ENCODE measurements at places on chromosomes 3 and 15.

DNA sequence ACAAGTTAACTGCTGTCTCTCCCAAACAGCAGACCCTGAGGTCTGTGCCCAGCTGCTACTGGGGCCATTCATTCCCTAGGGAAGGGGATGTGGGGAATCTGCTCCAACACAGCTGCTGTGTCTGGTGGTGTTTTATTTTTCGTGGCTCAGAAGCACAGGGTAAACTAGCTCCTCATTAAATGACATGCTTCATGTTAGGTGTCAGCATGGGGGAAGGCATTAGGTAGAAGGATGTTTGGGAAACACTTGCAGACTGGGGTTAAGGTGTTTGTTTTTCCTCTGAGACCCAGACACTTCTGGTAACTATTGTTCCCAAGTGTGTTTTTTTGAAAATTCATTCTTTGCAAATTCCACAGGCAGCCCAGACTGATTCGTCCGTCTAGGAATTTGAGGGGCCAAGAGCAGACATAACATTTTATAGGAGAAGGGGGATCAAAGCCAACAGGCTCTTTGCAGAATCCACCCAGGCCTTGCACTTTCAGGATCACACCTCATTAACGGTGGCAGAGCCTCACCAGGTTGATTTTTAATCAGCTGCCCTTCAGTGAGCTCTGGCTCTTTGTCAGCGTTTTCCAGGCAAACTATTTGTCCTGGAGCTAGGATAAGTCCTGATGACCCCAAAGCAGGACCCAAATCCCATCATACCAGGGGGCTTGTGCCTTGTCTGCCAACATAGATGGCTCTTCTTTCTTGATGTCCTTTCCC lies 65.4 kb upstream of the ITGA11 start:
- no peak for DNase-seq

- peak; percentile 76 for DNase-seq
Measured at GRCh38 chr3:48609088-48610005, at the start of gene UQCRC1. UQCRC1 (minus strand) TSS chr3:48609646; CDS start chr3:48609620, 26 bp downstream.

GRCh38 chr15:90674476-90674875 lies 42.7 kb upstream of the BLM start:
- DNase-seq, result no peak

GRCh38 chr3:38644662-38645053 lies 4.8 kb downstream of the SCN5A start:
- no peak for DNase-seq

DNA sequence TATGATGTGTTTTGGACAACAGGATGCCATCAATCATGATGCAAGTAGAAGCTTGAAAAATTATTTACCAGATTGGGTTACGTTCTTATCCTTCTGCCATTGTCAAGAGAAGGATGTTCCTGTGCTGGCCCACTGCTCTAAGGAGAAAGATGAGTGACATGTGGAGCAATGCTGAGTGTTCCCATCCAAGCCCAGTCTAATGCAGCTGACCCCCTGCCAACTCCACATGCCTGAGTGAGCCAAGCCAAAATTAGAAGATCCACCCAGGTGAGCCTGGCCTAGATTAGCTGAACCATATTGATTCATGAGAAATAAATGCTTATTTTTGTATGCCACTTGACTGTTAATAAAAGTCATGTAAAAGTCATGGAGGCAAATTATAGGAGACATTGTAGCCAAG lies 446.5 kb downstream of the CNTN3 start:
- no peak for DNase-seq

DNA sequence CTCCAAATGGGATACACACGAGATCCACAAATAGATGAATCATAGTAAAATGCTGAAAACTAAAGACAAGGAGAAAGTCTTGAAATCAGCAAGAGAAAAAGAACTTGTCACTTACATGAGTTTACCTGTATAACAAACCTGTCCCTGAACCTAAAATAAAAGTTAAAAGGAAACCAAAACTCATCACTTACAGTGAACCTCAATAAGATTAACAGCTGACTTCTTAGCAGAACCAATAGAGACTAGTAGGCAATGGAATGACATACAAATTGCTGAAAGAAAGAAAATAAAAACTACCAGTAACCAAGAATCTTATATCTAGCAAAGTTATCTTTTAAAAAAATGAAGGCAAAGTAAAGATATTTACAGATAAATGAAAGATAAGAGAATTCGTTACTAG lies 27.4 kb downstream of the SEC22A start:
- DNase-seq, result no peak

DNA sequence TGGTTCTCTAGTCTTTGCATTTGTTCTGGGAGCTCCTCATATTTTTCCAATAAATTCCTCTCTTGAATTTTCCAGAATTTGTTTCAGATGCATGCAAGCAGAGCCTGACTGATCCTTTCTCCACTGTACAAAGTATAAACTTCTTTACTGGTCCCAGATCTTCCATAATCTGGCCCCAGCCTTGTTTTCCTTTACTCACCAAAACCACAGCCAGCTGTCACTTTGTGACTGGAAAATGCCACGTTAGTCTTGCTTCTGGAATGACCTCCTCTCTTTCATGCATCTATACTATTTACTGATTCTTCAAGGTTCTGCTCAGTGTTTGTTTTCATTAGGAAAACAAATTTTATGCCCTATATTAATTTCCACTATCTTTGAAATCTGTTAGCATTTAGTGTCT lies 60.4 kb upstream of the SPPL2A start:
- no peak for DNase-seq
